H9 (cell line): ENCODE measurements at places on chromosomes 16 and 17. TPM values are rescaled to one million over a fixed set of nuclear protein-coding genes. Genes with fewer than 3 reads are reported as not detected.

PEMT gene
- 63.2 and 63.5 TPM in 2 replicates for total RNA-seq

DNA sequence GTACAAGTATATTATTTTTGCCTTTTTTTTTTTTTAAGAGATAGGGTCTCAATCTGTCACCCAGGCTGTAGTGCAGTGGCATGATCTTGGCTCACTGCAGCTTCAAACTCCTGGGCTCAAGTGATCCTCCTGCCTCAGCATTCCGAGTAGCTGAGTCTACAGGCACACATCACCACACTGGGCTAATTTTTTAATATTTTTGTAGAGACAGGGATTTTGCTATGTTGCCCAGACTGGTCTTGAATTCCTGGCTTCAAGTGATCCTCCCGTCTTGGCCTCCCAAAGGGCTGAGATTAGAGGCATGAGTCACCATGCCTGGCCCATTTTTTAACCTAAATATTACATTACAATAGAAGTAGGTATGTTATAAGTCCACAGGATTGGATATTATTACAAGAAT, 3.2 kb downstream of the TERB1 start:
- H3K36me3 ChIP-seq, result peaks cover 7% of the 10 kb centered on the region
- no peaks in the 10 kb centered on the region for H3K27me3 ChIP-seq
- no peak overlapping the region for H3K27ac ChIP-seq
- no peak overlapping the region for H3K4me3 ChIP-seq

- no peak for DNase-seq
- H3K36me3 ChIP-seq, result no peaks in the 10 kb centered on the region
- no peak overlapping the region for H3K27ac ChIP-seq
- no peak overlapping the region for H3K4me3 ChIP-seq
- H3K4me1 ChIP-seq, result no peaks in the 10 kb centered on the region
- no peaks in the 10 kb centered on the region for H3K27me3 ChIP-seq
Observed at GRCh38 chr16:28537076-28537475, 1.7 kb downstream of the NUPR1 start.

GRCh38 chr17:74032222-74032621, 171.3 kb upstream of the RPL38 start:
- H3K36me3 ChIP-seq, result no peaks in the 10 kb centered on the region
- H3K4me1 ChIP-seq, result peaks cover 4% of the 10 kb centered on the region; the same call in 1 of the 2 replicates
- no peak overlapping the region for H3K27ac ChIP-seq

- no peaks in the 10 kb centered on the region for H3K27me3 ChIP-seq
- no peak overlapping the region for H3K4me3 ChIP-seq
- no peak for DNase-seq
Observed at GRCh38 chr16:64409783-64410210, 712.1 kb downstream of the CDH11 start.

DNA sequence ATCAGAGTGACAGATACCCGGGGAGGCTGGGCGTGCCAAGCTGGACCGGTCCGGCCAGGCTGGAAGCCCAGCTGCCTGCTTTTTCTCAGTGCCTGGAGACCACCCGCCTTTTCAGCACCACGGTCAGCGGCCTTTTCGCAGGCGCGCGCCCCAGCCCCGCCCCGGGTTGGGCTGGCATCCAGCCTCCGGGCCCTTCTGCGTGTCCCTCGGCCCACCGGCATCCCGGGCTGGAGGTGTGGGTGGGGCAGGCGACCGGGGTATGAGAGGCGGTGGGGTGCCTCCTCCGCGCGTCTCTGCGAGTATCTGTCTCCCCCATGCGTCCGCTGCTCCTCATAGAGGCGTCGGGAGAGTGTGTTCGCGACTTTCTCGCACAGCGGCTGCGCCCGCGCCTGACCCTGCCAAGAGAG, 102.5 kb downstream of the MRM1 start:
- H3K36me3 ChIP-seq, result no peaks in the 10 kb centered on the region
- H3K4me1 ChIP-seq, result no peaks in the 10 kb centered on the region
- H3K27me3 ChIP-seq, result peaks cover 4% of the 10 kb centered on the region; the same call in 1 of the 2 replicates
- H3K4me3 ChIP-seq, result peak overlapping the region; percentile 70

ZNF785 gene
- 17.0 and 18.8 TPM in 2 replicates for total RNA-seq

- H3K4me1 ChIP-seq, result peaks cover 14% of the 10 kb centered on the region; the same call in 1 of the 2 replicates
- DNase-seq, result peak; percentile 87
- no peak overlapping the region for H3K27ac ChIP-seq
- no peaks in the 10 kb centered on the region for H3K36me3 ChIP-seq
- H3K4me3 ChIP-seq, result peak overlapping the region; percentile 81; the same call in 2 of the 3 replicates
- no peaks in the 10 kb centered on the region for H3K27me3 ChIP-seq
Observed at GRCh38 chr17:10754109-10754508, 24.3 kb upstream of the TMEM220 start.

DNA sequence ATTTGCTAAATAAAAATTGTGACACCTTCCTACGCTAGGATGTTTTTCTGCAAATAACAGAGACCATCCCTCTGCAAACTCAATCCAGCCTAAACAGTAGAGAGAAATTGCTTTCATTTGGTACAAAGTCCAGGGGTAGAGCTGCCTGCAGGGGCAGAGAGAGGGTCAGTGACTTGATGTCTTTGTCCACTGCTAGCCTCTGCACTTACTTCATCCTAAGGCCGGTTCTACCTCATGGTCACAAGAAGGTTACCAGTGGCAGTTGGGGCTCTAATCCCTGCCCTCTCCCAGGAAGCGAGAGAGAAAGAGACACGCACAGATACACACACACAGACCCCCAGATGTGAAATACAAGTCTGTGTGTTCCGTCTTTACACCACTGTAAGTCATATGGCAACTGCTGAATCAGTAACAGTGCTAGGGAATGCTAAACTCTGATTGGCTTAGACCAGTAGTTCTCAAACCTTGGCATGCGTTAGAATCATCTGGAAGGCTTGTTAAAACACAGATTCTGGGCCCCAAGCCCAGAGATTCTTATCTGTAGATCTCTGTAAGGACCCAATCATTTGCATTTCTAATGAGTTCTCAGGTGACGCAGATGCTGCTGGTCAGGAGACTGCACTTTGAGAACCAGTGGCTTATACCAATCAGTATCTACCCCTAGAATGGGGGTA, 13.1 kb upstream of the LPCAT2 start:
- no peak overlapping the region for H3K4me3 ChIP-seq
- H3K27ac ChIP-seq, result no peak overlapping the region
- H3K4me1 ChIP-seq, result peaks cover 6% of the 10 kb centered on the region; the same call in 1 of the 2 replicates
- no peaks in the 10 kb centered on the region for H3K27me3 ChIP-seq
- no peaks in the 10 kb centered on the region for H3K36me3 ChIP-seq

DNA sequence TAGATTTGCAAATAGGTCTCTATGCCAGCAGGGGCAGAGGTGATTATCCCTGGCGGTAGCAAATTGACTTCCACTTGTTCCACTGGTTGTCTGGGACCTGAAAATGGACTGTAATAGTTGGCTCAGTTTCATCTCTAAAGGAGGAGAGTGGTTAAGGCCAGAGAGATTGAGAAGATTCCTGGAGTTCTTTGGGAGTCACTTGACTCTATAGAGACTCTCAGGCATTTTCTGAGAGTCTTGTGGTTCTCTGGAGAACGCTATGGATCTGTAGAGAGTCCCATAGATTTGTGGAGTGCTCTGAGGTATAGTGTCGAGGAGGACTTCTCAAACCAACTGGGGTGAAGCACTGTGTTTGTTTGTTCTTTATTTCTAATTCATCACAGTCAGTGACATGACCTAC, 8.9 kb upstream of the PMP22 start:
- no peak overlapping the region for H3K4me3 ChIP-seq
- H3K27me3 ChIP-seq, result no peaks in the 10 kb centered on the region
- DNase-seq, result no peak
- H3K36me3 ChIP-seq, result no peaks in the 10 kb centered on the region; the same call in 2 of the 3 replicates
- H3K4me1 ChIP-seq, result no peaks in the 10 kb centered on the region; the same call in none of the 2 replicates
- H3K27ac ChIP-seq, result no peak overlapping the region

TBX4 gene
- not detected in 2 replicates for total RNA-seq

DNA sequence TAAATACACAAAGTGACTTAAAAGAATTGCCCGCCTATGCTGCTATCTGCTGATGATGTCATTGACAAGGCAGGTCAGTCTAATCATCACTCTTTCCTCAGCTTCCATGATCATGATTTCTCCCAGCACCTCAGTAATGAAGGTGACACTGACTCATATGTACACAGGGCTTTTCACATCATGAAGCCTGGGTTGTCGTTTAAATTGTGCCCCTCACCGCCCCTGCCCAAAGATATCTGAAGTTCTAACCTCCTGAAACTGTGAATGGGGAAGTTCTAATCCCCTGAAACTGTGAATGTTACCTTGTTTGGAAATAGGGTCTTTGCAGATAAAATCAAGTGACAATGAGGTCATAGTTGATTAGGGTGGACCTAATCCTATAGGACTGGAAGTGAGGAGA, 17.4 kb upstream of the GPRC5C start:
- H3K27ac ChIP-seq, result no peak overlapping the region
- no peaks in the 10 kb centered on the region for H3K36me3 ChIP-seq
- no peak overlapping the region for H3K4me3 ChIP-seq
- DNase-seq, result no peak

CRYBA1 gene
- total RNA-seq, result not detected in 2 replicates

DNA sequence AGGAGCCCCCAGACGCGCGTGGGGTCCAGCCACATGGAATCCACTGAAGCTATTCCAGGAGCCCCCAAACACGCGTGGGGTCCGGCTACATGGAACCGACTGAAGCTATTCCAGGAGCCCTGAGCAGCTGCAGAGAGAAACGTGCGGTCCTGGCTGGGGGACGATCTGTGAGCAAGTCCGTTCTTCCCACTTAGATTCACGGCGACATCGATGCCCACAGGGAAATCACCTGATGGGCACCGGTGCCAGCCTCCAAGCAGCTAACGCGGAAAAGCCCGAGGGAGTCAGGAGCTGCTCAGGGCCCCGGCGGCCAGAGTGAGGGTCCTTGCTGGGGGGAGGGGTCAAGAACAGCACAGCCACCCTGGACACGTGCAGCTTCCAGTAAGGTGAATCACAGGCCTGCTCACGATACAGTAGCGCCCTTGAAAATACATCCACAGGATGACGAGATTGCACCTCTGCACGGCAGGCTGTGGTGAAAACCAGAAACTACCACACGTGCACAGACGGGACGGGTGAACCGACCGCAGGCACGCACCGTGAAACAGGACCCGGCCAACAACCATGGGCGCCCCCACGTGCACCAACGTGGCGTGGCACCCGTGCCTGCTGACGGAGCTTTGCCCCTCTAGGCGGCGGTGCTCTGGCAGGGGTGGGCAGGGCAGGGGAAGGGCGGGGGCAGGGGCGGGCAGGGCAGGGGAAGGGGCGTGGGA, 77.7 kb upstream of the GNG13 start:
- no peaks in the 10 kb centered on the region for H3K36me3 ChIP-seq
- H3K4me3 ChIP-seq, result no peak overlapping the region
- DNase-seq, result peak; percentile 59
- no peaks in the 10 kb centered on the region for H3K4me1 ChIP-seq
